ENCODE measurements at places on chromosomes 5 and 9.

DNA sequence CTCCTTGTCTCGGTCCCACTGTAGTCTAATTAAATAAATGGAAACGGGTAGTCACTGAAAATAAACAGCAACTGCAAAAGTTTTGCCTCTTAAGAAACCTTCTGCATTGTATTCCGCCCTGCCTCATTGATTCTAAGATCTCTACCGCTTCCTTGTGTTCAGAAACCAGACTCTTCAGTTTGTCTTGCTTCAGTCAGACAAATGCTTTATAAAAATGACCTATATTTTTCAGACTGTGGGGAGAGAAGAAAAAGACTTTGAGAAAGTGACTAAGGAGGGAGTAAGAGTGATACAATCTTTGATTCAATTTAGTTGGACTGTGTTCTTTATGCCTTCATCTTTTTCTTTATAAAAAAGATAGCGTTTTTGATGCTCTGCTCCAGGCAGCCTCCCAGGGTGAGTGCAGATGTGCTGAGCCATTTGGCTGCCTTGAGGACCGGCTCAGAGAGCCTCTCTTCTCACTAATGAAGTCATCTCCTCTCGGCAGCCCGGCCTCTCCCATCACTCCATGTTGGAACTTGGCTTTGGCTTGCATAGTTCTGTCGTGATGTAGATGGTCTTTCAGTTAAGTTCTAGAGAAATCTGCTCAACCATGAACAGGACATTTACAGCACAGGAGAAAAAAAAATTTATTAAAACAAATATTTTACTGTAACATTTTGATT is 4.0 kb upstream of the VCAN start:
- no peak for DNase-seq

- no peak for DNase-seq
Observed at GRCh38 chr9:8903077-8903476, 1103.5 kb upstream of the DMAC1 start.

DNA sequence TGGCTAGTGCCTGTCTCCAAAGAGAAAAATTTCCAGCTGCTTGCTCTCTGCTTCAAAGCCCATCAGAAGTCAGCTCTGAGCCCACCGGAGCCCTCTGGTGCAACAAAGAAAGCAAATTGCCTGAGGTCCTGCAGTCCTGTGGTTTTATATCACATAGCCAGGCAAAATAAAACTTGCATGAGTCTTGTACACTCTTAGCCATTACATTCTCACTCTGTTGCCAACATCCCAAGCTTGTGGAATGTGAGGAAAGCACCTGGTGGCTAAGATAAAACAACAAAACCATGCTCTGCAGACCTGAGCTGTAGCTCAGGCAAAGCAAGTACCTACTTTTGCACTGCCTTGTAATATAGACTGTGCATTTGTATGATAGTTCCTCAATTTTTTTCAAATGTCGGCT is 133.7 kb downstream of the GPBP1 start:
- no peak for DNase-seq

DNA sequence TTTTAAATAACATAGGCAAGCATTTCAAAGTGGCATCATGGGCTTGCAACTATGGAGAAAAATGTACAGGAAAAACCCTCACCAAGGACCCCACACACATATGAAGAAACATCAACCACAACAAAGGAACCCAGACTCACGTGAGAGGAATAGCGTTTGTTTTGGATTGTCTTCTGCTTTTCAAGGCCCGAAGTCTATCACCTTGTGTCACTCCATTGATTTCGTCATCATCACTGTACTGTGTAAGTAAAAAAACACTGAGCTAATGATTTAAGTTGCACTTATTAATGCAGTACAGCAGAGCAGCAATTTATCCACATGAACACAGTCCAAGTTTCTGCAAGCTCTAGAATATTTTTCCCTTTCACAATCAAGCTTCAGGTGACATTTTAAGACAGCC is 72.4 kb downstream of the HABP4 start:
- no peak for DNase-seq

- no peak for DNase-seq
Observed at GRCh38 chr5:127858116-127858784, 155.1 kb downstream of the CCDC192 start.

- no peak for DNase-seq
Observed at GRCh38 chr9:96150324-96151227, 151.4 kb downstream of the HSD17B3 start.

GRCh38 chr5:50415912-50416311 is 25.2 kb downstream of the EMB start:
- no peak for DNase-seq

- DNase-seq = no peak
Observed at GRCh38 chr5:93188876-93189485, 392.0 kb downstream of the NR2F1-AS1 start.

DNA sequence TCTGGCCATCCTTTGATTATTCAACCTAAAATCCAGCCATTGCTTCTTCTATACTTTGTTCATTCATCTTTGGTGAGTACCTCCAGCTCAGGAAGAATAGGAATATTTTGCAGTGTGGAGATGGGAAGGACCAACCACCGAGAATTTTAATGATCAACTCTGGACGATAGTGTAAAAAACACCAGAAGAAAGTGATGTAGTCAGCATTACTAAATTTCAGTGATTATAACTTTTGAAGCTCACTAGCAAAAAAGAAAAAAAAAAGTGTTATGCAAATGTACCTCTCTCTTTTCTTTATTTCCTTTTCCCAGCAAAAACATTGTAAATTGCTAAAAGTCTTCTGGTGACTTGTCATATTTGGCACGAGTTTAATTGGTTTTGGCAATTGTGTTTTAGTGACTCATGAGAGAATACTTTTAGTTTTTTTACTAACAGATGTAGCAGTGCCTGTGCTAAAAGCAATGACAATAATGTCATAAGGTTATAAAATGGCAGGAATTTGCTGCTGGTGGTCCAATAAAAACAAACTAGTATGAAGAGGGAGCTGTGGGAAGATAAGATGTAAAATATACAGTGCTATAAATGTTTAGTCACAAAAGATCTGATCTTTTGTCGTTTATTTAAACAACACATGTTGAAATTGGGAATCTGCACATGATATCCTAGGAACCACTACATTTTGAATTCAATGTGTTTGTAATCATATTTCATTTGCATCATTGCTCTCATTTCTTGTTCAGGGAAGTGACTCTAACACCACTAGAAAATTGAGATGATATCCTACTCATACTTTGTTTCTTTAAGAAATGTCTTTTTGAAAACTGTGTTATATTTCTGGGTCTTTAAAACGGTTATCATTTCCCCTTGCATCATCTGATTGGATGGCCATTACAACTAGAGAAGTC is 81.3 kb upstream of the ERCC6L2 start:
- no peak for DNase-seq

GRCh38 chr9:69180670-69181069 is 6.6 kb downstream of the TJP2 start:
- peak; percentile 34 for DNase-seq

GRCh38 chr9:136206602-136207275 is 1.8 kb upstream of the LHX3 start:
- DNase-seq = no peak

GRCh38 chr5:178216088-178216534 is 11.8 kb downstream of the HNRNPAB start:
- DNase-seq = no peak

Data from effector memory CD4-positive, alpha-beta T cell (primary cell).